ENCODE measurements at places on chromosomes 16 and 17.

DNA sequence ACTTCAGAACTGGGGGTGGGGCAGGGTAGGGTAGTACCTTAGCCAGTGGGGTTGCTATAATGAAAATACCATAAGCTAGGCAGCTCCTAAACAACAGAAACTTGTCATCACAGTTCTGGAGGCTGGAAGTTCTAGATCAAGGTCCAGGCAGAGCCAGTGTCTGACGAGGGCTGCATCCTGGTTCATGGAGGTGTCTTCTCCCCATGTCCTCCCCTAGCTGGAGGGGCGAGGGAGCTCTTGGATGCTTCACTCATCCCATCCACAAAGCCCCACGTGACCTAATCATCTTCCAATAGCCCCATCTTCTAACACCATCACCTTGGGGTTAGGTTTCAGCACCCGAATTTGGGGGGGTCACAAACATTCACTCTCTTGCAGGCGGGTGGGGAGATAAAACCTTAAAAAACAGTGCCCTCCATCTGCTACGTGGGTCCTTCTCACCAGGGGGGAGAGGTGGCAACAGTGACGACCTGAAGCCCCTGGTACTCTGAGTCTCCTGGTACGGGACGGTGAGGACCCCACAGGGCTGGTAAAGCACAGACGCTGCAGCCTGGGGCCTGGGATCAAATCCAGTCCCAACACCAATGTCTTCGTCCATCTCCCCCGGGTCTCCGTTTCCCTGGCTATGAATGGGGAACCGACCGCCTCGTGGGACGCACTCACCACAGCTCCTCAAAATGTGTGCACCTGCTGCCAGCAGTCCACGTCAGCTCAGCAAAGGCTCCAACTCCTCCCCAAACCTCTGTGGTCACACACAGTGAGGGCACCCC lies 22.8 kb downstream of the RAB40B start:
- DNase-seq = no peak

GRCh38 chr16:444027-444426 lies 18.6 kb downstream of the RAB11FIP3 start:
- DNase-seq = no peak

GRCh38 chr16:3171855-3172593 lies 16.0 kb upstream of the OR1F1 start:
- DNase-seq = no peak

DNA sequence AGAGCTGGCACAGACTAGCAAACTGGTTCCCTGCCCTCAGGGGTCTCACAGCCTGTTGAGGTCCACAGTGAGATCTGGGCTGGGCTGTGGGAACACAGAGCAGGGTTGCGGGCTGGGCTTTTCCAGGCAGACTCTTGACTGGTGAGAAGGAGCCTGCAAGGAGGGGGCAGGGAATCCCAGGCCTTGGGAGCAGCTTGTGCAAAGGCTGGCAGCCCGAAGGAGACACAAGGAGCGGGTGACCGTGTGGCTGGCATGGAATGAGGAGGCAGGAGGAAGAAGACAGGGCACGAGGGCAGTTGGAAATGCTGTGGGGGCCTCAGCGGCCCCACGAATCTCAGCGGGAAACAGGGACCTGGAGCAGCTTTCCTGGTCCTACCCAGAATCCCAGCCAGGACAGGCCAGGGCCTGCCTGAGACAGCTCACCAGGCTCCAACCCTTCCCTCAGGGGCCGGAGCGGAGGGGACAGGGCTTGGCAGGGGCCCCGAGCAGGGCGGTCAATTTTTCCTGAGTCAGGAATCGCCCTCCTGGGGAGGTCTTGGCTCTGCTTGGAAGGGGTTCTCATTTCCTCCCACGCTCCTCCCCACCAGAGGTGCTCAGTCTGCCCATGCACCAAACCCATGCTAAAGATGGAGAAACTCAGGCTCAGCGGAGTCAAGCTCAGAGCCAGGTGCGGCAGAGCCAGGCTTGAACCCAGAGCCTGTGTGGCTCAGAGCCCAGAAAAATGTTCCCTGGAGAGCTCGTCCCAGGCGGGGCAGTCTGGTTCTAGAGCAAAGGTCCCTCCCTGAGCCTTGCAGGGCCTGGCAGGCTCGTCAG lies 9.2 kb upstream of the SNN start:
- no peak for DNase-seq

- DNase-seq = no peak
These were observed 47.8 kb upstream of the FOXF1 start for GRCh38 chr16:86462334-86463084.

DNA sequence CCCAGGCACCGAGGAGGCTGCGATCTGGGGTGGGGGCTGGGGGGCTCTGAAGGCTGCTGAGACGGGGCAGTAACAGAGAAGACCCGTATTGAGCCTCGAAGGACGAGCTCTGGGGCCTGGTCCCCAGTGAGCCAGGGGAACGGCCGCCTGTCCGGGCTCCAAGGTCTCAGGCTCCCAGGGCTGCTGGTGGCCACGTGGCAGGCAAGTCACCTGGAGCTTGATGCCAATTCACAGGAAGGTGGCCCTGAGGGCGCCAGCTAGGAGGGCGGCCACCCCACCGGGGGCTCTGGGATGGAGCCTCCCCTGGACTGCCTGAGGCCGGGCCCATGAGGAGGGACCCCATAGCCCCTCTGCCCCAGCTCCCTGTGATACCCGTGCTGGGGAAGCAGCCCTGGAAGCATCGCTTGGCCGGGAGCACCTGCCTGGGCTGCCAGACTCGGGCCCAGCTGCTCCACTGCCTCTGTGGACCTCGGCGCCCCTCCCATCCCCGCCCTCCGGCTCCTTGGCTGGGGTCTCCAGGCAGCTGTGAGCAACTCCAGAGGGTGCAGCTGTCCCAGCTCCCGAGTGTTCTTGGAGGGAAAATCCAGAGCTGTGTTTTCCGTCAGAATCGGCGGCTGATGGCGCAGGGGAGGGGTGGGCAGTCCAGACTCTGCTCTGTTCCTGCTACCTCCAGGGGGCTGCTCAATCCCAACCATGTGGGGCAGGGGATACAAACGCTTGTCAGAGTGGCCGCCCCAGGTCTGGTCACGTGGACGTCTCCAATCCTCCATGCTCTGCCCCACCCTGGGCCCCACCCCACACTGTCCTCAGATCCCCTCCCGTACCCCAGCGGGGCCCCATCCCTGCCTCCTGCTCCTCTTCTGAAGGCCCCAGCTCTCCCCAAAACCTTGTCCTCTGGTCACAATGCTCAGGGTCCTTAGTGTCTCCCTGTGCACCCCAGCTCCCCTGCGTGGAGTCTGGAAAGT lies 67.2 kb upstream of the GNG13 start:
- DNase-seq = no peak

GRCh38 chr17:17346428-17347233 lies 43.5 kb downstream of the NT5M start:
- no peak for DNase-seq

DNA sequence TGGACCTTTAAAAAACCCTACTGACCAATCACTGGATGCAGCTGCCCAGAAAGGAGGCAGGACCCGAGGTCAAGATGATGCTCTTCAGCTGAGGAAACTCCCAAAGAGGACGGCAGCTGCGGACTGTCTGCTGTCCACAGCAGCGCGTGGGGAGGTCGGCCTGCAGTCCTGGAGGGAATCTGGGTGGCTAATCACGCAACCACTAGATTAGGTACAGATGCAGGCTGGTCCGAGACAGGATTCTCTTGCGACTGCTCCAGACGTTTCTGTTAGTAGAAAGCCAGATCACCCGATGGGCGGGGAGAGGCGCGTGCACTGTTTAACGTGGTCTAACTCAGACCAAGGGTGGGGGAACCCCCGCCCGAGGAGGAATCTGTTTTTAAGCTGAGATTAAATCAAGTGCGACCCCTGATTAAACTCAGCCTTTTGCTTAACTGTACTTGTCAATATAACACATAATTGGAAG lies 8.8 kb downstream of the CTRB2 start:
- no peak for DNase-seq

GRCh38 chr17:59513934-59514841 lies 51.2 kb upstream of the DHX40 start:
- DNase-seq = peak; percentile 95

DNA sequence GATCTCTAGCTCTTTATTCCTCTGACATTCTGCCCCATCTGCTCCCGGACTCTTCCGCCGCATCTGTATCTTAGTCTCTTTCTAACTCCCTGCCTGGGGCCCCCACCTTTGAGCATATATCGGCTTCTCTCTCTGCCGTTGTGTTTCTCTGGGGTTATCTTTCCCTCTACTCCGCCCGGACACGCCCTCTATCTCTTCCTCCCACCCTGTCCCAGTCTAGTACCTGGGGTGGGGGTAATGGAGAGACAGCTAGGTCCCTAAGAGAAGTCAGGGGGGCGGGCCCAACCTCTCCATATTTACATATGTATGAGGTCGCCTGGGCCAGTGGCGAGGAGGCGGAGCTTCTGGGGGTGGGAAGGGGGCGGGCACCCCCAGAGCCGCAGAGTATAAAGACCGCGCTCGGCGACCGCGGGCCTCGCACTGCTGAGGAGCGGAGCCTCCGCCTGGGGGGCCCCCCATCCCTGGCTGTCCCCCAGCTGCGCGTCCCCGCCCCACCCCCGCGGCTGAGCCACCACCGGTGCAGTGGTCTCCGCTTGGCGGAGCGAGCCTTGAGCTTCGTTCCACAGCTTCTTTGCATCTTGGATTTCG lies at the start of gene ATP1B2:
ATP1B2 (plus strand) TSS at position 418 of the 588 bp plus-strand sequence. CDS start 593 bp downstream, outside the sequence.
- DNase-seq = no peak

GRCh38 chr16:83769397-83770008 lies 38.3 kb upstream of the HSBP1 start:
- DNase-seq = no peak

DNA sequence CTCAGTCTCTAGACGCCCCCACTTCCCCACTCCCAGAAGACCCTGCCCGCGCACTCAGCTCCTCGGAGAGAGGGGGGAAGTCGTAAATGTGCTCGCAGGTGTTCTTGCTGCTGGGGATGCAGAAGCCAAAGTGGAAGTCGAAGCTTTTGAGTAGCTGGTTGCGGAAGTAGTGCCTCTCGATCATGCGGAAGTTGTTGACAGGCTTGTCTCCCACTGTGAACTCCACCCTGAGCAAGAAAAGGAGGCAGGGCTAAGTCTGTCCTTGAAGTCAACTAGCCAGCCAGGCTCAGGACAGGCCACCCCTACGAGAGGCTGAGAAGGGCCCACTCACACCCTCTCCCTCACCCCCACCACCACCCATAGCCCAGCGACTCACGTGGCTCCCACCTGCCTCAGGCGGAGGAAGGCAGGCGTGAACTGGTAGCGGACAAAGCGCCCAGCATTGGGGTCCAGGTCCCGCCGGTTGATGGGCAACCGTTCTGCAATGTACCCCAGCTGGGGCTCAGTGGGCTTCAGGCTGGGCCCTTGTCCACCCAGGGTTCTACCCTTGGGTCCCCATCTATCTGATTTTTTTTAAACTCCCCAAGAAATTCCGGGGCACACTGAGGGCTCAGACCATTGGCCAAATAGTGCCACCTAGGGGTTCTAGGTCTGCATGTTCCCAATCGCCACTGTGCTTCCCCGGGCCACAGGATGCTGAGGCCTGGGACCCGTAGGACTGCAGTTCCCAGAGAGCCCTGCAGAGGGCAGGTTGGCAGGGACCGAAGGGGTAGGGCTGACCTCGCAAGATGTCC lies 4.6 kb downstream of the UNC119 start:
- DNase-seq = peak; percentile 34

GRCh38 chr17:38705803-38706504 lies 881 bp downstream of the MLLT6 start:
- no peak for DNase-seq

DNA sequence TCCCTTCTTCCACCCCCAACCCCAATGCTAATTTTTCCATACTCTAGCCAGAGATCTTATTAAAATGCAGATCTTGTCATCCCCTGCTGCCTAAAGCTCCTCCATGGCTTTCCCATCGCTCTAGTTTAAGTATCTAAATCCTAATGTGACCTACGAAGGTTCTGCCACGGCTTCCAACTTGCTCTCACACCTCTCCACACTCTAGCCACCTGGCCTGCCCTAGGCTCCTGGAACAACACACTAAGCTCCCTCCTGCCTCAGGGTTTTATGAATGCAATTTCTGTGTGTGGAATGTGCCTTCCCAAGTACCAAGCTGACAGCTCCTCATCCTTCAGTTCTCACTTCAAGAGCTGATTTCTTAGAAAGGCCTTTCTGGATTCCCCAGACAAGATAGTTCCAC lies 16.6 kb downstream of the NXPH3 start:
- no peak for DNase-seq

GRCh38 chr16:82834151-82834815 lies 207.5 kb downstream of the CDH13 start:
- DNase-seq = no peak

DNA sequence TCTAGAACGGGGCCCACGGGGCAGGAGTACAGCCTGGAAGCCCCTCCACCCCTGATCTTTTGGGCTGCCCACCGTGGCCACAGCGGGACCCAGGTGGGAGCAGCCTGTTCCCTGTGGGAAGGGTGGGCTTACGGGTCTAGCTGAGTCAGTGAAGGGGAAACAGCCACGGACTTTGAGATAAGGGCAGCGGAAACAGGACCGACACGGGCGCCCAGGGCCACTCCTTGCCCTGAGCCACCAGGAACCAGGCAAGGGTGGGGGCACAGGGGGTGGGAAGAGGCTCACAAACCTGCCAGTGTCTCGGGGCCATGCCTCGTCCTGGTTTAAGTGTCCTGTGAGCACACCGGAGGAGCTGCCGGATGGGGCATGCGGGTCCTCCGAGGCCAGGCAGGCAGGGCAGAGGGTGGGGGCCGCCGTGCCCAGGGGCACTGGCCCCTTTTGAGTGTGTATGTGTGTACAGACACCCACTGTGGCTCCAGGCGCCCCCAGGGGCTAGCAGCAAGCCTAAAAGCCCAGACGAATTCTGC lies 47.6 kb upstream of the PVALEF start:
- no peak for DNase-seq

DNA sequence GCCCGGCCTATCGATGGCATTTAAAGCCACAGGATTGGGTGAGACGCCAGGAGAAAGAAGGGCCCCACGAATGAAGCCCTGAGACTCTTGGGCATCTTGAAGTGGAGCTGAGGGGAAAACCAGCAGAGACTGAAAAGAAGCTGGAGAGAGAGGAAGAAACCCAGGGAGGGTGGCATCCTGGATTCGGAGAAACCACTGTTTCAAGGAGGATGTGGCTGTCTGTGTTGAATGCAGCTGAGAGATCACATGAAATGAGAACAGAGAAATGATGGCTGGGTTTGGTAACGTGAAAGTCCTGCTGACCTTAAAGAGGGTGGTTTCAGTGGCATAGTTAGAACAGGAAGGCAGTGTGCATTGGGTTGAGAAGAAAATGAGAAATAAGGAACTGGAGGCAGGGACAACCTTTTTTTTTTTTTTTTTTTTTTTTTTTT lies 3.8 kb downstream of the TNFSF12 start:
- DNase-seq = no peak

- no peak for DNase-seq
These were observed 83.0 kb downstream of the OR1D5 start for GRCh38 chr17:2980211-2980903.

- no peak for DNase-seq
These were observed 182.3 kb upstream of the GSE1 start for GRCh38 chr16:85430523-85431421.
